Stimulated activated CD4-positive, alpha-beta T cell treated with anti-CD3 and anti-CD28 coated beads, TNF-alpha, amount 100 ng/mL, for 1 hour (primary cell): ENCODE measurements at places on chromosomes 13 and 19.
A peak's percentile ranks its signal among the peaks of the same experiment; 100 is the strongest.

DNA sequence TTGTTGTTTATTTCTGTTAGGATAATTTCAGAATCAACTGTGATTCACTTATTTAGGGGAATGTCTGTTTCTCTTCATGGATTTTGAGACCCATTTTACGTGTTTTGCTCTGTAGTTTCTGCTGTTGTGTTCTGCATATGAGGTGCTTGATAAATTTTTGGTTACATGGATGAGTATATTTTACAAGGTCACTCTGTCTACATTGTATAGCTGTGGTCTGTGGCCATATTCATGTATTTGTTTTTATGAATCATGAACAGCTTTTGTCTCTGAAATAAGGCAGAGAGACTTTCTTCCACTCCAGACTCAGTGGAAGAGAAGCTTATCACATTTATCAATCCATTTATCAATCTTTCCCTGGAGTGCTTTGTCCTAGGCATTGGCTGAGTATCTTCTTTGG, 56.6 kb downstream of the PDS5B start:
- DNase-seq: no peak

GRCh38 chr19:23378948-23379347, 16.3 kb downstream of the ZNF91 start:
- DNase-seq: no peak

DNA sequence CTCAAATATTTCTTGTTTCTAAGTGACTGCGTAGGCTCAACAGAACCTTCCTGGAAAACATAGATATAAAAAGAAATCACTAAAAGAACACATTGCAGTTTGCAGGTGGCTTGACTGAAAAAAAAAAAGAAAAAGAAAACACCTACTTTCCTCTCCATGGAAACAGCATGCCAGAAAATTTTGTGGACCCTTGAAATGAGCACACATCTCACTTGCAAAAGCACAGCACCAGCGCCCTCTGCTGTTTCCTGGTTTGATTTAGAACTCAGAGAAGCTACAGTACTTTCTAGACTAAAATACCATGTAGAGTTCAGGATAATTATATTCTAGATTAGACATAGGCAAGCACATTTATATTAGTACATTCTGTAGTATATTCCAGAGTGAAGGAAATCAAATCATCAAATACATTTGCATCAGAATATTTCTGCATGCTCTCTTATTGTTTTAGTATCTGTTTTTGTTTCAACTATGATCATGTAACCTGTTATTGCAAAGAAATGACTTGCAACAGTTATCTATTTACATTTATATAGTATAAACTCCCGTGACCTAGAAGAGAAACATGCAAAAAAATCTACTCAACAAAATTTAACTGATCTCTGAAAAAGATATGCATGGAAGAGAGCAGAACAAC, 22.3 kb upstream of the XPO4 start:
- DNase-seq: peak; percentile 46

DNA sequence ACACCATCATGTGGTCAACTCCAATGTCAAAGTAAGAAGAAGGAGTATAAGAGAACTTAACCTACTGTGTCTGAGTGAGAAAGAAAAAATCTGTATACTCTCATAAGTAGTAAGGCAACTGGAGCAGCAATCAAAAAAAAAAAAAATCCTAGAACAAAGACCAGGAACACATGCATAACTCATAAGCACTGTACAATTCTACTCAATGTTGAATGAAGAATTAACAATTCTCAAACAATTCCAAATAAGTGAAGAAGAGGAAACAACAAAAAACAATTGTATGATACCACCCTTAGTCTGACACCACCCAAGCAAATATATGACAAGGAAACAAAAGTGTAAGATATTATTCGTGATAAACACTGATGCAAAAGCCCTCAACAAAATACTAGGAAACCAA, 24.6 kb downstream of the ZNF160 start:
- DNase-seq: no peak

- DNase-seq: no peak
These were observed 33.7 kb downstream of the MYO9B start for GRCh38 chr19:17109300-17109699.

- DNase-seq: no peak
These were observed 145.8 kb upstream of the SOX1 start for GRCh38 chr13:111920932-111921705.

DNA sequence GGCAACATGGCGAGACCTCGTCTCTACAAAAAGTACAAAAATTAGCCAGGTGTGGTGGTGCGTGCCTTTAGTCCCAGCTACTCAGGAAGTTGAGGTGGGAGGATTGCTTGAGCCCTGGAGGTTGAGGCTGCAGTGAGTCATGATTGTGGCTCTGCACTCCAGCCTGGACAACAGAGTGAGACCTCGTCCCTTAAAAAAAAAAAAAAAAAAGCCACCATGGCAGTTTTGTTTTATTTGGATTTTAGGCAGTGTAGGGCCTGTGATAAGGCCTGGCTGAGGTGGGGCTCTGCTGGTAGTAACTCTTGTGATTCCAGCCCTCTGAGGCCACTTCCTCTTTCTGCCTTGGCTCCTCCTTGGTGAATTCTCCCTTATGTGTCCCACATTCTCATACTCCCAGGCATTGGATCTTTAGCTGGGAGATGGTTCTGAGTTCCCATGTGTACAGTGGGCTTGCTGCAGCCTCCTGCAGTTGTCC, 39.2 kb downstream of the GATAD2A start:
- no peak for DNase-seq
